H7 (cell line): ENCODE measurements at places on chromosomes 5 and 9.

DNA sequence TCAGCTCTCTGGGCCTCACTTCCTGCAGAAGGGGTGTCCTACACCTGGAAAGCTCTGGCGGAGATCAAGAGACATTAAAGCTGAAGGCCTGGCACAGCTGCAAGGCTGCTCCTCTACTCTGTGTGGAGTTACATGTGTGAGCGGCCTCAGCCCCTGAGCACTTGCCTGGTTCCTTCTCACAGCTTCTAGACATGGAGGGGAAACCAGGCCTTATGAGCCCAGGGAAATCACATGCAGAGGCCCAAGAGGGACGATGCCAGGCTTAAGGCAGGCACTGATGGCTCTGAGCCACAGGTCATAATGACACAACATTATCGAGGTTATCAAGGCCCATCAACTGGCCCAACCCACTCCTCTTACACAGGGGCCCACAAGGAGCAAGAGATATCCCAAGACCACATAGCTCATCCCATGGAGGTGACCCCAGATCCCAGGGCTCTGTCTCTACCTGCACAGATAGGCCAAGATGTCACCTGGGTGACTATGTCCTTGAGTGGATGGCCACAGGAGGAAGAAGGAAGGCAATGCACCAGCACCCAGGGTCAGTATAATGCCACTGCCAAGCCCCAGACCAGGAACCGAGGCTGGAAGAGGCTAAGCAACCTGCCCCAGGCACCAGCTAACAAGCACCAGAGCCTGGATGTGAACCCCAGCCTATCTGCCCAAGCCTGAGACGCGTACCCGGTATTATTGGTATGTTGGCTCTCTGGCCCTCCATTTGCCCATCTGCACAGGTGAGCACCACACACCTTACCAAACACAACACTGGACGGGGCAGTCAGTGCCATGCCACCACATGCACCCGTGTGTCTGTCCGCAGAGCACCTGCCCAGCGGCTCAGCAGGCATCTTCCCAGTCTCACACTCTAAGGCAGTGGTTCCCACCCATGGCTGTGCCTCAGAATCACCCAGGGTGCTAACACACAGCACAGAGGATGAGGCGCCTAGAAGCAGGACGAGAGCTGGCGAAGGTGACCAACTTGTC is 143.3 kb downstream of the GABBR2 start:
- DNase-seq: no peak

DNA sequence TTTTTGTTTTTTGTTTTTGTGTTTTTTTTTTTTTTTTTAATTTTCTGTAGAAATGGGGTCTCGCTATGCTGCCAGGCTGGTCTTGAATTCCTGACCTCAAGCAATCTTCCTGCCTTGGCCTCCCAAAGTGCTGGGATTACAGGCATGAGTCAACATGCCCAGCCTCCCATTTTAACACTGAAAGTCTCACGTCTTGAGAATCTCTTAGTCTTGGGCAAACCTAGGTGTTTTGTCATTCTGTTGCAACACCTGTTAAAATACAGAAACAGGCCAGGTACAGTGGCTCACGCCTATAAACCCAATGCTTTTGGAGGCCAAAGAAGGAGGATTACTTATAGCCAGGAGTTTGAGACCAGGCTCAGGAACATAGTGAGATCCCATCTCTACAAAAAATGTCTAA is 599.0 kb downstream of the TLR4 start:
- no peak for DNase-seq

GRCh38 chr5:63155310-63155631 is 576.7 kb downstream of the LRRC70 start:
- DNase-seq: no peak

GRCh38 chr5:155631116-155631515 is 617.6 kb downstream of the KIF4B start:
- no peak for DNase-seq

- DNase-seq: no peak
Measured at GRCh38 chr9:17017931-17018491, 116.8 kb upstream of the CNTLN start.
